Activated naive CD8-positive, alpha-beta T cell treated with anti-CD3 and anti-CD28 coated beads, Interleukin-2, amount 50 U/mL, for 16 hours (primary cell): ENCODE measurements at places on chromosomes 4 and X.

DNA sequence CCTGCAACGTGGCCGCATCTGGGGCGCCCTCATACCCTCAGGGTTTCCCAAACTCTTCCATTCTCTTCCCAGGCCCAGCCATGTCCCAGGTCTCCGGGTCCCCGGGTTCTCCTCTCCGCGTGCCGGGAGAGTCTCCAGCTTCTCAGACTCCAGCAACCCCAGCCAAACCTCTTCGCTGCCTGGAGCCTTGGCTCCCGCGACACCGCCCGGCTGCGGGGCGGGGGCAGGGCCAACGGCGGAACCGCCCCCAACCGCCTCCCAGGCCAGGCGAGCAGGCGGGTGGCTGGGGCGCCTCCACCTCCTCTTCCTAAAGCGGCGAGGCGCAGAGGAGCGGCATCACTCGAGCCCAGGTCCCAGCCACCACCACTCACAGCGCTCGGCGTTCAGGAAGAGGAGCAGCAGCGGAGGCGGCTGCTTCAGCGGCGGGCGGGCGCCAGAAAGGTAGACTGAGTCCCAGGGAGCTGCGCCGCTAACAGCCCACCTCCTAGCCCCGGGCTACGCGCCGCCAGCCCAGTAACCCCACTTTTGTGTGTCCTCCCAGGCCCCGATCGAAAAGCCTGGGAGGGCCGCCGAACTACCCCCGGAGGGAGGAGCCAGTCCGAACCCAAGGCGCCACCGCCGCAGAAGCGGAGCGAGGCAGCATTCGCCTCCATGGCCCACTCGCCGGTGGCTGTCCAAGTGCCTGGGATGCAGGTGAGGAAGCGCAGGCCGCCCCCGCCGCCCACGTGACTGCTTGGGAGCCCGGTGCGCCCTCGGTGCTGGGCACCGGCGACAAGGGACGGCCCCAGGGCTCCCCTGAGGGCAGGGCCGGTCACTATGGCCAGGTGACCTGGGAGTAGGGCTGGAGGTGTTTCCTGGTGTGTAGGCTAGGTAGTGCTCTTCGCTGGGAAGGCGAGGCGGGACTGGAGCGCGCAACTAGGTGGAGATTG, at the start of gene STK26:
Gene STK26, plus strand, starts transcription at position 336 of the 929 bp plus-strand sequence. Its CDS starts 316 bp downstream, at position 652.
- peak; percentile 46 for DNase-seq

DNA sequence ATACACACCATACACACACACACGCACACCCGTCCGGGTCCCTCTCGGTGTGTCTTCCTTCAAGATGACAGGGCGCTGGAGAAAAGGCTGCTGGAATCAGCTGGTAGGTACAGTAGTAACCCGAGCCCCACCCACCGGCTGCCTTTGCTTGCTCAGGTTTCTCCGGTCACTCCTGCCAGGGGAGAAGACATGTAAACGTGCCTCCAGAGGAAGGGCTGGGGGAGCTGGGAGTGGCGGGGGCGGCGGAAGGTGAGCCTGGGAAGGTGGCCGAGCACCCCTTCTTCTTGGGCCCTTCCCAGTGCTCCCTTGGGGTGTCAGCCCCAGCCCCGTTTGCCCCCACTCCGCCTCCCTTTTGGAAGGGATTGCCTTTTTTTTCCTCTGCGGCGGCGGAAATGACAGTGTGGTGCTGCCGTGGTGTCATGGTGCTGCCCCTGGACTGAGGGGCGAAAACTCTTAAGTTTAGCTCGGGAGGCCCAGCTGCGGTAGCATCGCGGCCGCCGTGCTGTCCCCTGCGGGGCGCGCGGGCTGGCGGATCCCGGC, at the start of gene MID2:
Gene MID2, plus strand, starts transcription at position 169 of the 540 bp plus-strand sequence. CDS start 561 bp downstream, outside the sequence.
- no peak for DNase-seq

GRCh38 chrX:115642311-115642710, 81.3 kb downstream of the PLS3 start:
- DNase-seq, result no peak

DNA sequence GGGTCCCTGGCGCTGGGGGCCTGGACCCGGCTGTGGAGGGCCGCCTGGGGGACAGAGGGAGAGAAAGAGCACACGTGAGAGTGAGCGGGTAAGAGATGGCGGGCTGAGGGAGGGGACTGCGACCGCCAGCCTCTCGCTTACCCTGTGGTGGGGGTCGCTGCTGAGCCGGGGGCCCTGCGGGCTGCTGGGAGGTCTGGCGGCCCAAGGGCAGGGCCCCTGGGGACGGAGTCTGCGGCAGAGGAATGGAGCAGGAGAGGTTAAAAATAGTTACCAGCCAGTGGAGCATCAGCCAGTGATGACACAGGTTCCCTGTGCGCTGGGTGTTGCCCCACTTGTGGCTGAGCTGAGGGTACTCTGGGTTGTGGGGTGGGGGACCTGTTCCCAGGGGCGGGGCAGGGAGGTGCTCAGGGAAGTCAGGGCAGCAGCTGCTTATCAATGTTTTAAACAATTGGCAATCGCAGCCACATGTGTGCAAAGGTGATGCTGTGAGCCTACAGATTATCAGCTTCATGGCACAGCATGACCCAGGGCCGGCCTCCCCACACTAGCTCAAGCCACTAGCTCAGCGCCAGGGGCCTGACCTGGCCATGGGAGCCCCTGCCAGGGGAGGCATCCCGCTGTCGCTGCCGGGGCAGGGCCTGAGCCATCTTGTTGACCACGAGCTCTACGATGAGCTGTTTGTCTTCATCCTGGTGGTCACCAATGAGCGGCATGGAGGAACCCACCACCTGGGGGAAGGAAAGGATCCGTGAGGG, 7.5 kb upstream of the TIMP1 start:
- DNase-seq, result no peak

DNA sequence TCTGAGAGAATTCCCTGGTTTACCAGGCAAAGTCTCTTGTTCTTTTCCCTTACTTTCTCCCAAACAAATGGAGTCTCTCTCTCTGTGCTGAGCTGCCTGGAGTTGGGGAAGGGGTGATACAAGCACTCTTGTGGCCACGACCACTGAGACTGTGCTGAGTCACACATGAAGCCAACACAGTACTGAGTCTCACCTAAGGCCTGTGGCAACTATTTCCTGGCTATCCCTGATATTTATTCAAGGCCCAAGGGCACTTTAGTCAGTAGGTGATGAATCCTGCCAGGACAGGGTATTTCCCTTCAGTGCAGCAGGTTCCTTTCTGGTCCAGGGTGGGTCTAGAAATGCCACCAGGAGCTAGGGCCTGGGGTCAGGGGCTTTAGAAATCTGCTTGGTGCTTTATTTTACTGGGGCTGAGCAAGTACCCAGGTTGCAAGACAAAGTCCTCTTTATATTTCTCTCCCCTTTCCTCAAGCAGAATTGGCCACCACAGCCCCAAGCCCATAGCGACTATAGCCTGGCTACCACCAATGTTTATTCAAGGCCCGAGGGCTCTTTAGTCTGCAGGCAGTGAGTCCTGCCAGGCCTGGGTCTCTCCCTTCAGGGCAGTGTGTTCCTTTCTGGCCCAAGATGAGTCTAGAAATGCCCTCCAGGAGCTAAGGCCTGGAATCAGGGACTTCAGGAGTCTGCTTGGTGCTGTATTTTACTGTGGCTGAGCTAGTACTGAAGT, 10.5 kb downstream of the ARL13A start:
- no peak for DNase-seq

GRCh38 chr4:39280770-39281169, 85.4 kb downstream of the RFC1 start:
- DNase-seq, result no peak
